ENCODE measurements at places on chromosomes 13 and 19.

GRCh38 chr13:110340812-110341444, 33.8 kb downstream of the COL4A2 start:
- H3K36me3 ChIP-seq: no peaks in the 10 kb centered on the region
- peaks cover 3% of the 10 kb centered on the region for H3K4me1 ChIP-seq
- DNase-seq: peak; percentile 34
- H3K27ac ChIP-seq: peak overlapping the region; percentile 89
- no peak overlapping the region for H3K4me3 ChIP-seq

- no peak overlapping the region for H3K27ac ChIP-seq
- H3K4me3 ChIP-seq: no peak overlapping the region
- DNase-seq: no peak
- H3K36me3 ChIP-seq: no peaks in the 10 kb centered on the region
- no peaks in the 10 kb centered on the region for H3K4me1 ChIP-seq
- no peaks in the 10 kb centered on the region for H3K27me3 ChIP-seq
Observed at GRCh38 chr13:51524829-51525566, 59.3 kb upstream of the WDFY2 start.

DNA sequence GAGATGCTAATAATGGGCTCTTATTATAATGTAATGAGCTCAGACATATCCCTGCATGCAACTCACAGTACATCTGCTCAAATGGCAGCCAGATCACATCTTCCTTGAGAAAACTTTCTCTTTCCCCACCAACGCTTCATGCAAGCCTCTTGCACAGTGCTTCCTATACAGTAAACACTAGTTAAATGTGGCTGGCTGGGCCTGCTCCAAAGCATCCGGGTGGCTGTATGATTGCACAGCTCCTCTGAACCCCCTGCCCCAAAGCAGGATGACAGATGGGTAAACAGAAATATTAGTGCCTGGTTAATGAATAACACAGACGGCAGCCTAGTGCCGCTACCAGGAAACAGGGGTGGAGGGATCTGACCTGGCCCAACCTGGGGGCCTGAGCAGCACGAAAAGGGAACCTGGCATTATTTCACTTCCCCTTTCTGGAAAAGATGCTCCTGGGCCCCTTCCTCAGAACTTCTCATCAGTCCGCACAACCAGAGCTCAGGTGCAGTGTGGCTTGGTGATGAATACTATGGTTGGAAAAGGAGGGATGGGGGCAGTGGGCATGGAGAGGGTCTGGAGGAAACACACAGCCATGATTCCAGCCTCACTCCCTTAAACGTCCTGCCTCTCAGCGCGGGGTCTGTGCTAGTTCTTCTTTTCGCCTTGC, 10.8 kb downstream of the FFAR2 start:
- H3K36me3 ChIP-seq: no peaks in the 10 kb centered on the region
- DNase-seq: no peak
- H3K4me3 ChIP-seq: no peak overlapping the region
- H3K27ac ChIP-seq: no peak overlapping the region

- peaks cover 42% of the 10 kb centered on the region for H3K4me1 ChIP-seq
- no peak overlapping the region for H3K4me3 ChIP-seq
- H3K36me3 ChIP-seq: no peaks in the 10 kb centered on the region
- DNase-seq: no peak
- H3K27me3 ChIP-seq: no peaks in the 10 kb centered on the region
- peak overlapping the region; percentile 31 for H3K27ac ChIP-seq
Observed at GRCh38 chr13:74288361-74288911, 154.2 kb upstream of the KLF12 start.

DNA sequence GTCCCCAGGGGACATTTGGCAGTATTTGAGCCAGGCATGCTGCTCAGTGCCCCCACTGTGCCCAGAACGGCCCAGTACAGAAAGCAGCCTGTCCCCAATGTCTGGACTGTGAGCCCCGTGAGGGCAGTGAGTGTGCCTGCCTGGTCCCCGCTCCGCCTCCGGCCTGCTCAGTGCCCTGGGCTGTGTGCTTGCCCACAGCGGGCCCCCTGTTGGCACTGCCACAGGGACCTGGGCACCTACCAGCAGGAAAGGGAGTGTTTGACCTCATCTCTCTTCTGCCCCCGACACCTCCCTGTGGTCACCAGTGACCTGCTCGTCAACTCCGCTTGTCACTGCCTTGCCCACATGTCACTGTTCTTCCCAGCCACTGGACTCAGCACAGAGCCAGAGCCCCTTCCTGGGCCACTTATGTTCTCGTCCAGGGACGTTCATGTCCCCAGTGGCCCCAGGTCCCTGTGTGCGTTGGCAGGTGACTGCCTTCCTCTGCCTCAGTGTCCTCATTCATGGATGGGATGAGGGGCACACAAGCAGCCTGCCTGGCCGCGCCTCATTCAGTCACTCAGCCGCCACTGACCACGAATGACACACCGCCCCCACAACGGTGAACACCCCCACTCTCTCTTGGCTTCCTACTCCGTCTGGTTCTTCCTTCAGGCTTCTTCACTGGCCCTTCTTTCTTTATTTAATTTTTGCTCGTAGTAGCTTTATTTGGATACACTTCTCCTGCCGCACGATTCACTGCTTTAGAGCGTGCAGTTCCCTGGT, 2.8 kb downstream of the FZR1 start:
- no peak overlapping the region for H3K27ac ChIP-seq
- no peak for DNase-seq
- no peaks in the 10 kb centered on the region for H3K27me3 ChIP-seq
- H3K36me3 ChIP-seq: no peaks in the 10 kb centered on the region

DNA sequence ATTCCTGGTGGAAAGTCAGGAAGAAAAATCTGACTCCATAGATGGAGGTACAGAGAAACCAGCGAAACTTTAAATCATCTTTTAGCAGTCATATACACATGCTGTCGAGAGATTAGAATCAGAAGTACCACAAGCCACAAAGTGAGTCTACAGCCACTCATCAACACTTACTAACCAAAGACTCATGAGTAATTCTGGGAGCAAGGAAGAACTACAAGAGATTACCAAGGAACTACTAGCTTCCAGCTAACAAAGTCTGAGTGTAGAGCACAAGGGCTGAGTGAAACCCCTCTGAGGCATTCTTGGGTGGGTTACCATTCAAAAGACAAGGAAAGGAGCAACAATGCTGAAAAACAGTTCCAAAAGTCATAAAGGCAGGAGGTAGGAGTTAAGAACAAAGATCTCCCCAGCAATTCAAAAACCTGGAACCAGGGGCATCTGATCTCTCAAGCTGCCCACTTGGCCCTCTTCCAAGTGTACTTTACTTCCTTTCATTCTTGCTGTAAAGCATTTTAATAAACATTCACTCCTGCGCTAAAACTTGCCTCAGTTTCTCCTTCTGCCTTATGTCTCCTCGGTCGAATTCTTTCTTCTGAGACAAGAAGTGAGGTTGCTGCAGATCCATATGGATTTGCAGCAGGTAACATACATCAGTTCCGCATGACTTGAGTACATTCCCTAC, 13.0 kb downstream of the RBM26 start:
- no peaks in the 10 kb centered on the region for H3K27me3 ChIP-seq
- H3K36me3 ChIP-seq: peaks cover 25% of the 10 kb centered on the region
- DNase-seq: no peak
- no peak overlapping the region for H3K4me3 ChIP-seq

GRCh38 chr19:18982669-18983068, 41.7 kb upstream of the HOMER3 start:
- no peak overlapping the region for H3K27ac ChIP-seq
- peaks cover 26% of the 10 kb centered on the region for H3K4me1 ChIP-seq
- no peaks in the 10 kb centered on the region for H3K36me3 ChIP-seq
- no peak overlapping the region for H3K4me3 ChIP-seq

DNA sequence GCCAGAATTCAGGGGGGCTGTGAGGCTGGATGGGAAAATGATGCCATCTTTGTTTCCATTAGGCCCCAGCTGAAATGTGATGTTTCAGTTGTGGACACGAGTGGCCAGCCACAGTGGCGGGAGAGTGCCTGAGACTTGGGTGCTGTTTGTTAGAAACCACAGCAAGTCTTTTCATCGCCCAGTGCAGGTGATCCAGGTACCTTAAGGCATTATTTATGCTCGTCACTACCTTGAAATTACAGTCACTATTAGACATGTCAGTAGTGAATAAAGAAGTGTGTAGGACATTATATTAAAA, 82.5 kb upstream of the TM9SF2 start:
- H3K4me1 ChIP-seq: no peaks in the 10 kb centered on the region
- no peaks in the 10 kb centered on the region for H3K36me3 ChIP-seq
- H3K27ac ChIP-seq: no peak overlapping the region
- H3K4me3 ChIP-seq: no peak overlapping the region
- DNase-seq: no peak

DNA sequence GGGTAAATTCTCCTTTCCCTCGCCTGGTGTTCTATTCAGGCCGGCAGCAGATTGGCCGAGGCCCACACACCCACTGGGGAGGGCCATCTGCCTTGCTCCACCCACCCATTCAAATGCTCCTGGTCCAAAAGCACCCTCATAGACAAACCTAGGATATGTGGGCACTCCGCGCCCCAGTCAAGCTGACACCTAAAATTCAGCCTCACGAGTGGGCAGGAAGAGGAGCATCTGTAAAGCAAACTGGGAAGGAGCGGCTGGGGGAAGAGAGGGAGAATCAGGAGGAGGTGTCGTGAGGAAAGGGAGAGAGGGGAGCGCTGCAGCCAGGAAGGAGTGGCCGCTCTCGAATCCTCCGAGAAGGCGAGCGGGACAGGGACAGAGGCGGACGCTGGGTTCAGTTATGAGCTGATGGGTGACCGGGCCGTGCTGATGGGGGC, 136.9 kb downstream of the USP12 start:
- no peak for DNase-seq
- no peaks in the 10 kb centered on the region for H3K4me1 ChIP-seq
- no peak overlapping the region for H3K27ac ChIP-seq
- no peaks in the 10 kb centered on the region for H3K36me3 ChIP-seq
- H3K27me3 ChIP-seq: no peaks in the 10 kb centered on the region

GRCh38 chr13:22286338-22286737, 615.5 kb downstream of the FGF9 start:
- H3K4me3 ChIP-seq: no peak overlapping the region
- no peaks in the 10 kb centered on the region for H3K27me3 ChIP-seq
- H3K4me1 ChIP-seq: no peaks in the 10 kb centered on the region
- no peak for DNase-seq

GRCh38 chr13:82688400-82688994, 1193.8 kb downstream of the SLITRK1 start:
- no peak overlapping the region for H3K27ac ChIP-seq
- peak overlapping the region; percentile 0 for H3K4me3 ChIP-seq
- no peaks in the 10 kb centered on the region for H3K27me3 ChIP-seq
- H3K4me1 ChIP-seq: peaks cover 6% of the 10 kb centered on the region

- DNase-seq: no peak
- no peak overlapping the region for H3K27ac ChIP-seq
- H3K4me1 ChIP-seq: peaks cover 11% of the 10 kb centered on the region
- no peaks in the 10 kb centered on the region for H3K36me3 ChIP-seq
Observed at GRCh38 chr13:20198781-20199180, 6.0 kb upstream of the GJB2 start.

- no peaks in the 10 kb centered on the region for H3K36me3 ChIP-seq
- peak; percentile 18 for DNase-seq
- no peak overlapping the region for H3K27ac ChIP-seq
Observed at GRCh38 chr13:77859450-77859849, 59.2 kb downstream of the EDNRB start.

DNA sequence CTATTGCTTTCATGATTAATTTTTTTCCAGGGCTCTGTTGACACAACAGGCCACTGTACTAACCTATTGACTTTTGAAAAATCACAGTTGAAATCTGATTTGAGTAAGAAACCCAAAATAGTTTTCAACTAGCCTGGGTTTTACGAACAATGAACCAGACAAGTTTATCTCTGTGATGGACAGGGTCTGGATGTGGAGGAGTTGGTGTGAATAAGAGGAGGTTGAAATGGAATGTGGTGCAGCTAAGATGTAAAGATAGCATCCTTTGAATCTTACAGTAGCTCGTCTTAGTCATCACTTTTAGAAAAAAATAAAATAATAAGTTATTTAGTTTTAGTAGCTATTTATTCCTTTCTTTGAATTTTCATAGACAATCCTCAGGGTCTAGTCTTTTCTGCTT, 8.3 kb upstream of the OXGR1 start:
- no peaks in the 10 kb centered on the region for H3K36me3 ChIP-seq
- H3K4me1 ChIP-seq: peaks cover 11% of the 10 kb centered on the region
- H3K27me3 ChIP-seq: no peaks in the 10 kb centered on the region
- no peak for DNase-seq
- no peak overlapping the region for H3K4me3 ChIP-seq
- no peak overlapping the region for H3K27ac ChIP-seq

GRCh38 chr19:7942981-7943443, 454 bp downstream of the TIMM44 start:
- DNase-seq: no peak
- H3K27ac ChIP-seq: peak overlapping the region; percentile 95
- no peaks in the 10 kb centered on the region for H3K27me3 ChIP-seq
- peaks cover 7% of the 10 kb centered on the region for H3K36me3 ChIP-seq

DNA sequence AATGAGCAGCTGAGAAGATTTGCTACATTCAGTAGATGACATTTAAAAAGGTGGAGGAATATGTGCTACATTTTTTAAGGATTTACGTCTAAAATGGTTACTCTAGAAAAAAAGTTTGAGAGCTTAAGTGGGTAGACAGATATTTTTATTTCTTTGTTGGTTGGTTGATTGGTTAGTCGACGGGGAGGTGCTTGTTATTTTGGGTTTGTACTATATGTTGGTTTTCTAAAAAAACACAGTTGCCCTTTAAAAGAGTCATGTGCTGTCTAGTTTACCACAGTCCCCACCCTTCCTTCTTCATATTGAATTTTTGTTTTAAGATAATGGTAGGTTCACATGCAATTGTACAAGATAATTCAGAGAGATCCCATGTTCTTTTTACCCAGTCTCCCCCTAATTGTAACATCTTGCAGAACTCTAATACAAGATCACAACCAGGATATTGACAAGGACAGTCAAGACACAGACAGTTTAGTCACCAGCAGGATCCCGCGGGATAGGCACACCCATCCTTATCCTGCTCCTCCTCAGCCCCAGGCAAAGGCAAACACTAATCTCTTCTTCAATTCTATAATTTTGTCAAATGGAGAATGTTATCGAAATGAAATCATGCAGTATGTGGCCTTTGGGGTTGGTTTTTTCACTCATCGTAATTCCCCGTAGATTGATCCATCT, 171.4 kb downstream of the FOXO1 start:
- no peaks in the 10 kb centered on the region for H3K27me3 ChIP-seq
- H3K27ac ChIP-seq: no peak overlapping the region
- no peak for DNase-seq
- H3K36me3 ChIP-seq: no peaks in the 10 kb centered on the region

DNA sequence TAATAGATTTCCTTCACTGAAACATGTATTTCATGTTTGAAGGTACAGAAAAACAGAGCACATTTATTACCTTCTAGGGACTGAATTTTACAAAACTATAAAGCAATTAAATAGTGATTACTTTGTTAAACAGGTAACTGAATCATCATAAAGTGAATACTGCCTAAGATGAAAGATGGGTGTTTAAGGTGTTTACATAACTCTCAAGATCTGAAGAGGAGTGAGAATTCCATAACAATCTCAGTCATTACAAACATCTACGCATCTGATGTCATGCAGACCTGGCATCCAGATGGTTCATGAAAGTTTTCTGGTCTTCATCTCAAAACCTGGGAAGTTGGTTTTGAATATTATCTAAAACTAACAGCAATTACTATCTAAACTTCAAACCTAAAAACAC, 80.4 kb downstream of the MIPEP start:
- no peaks in the 10 kb centered on the region for H3K4me1 ChIP-seq
- DNase-seq: no peak
- no peak overlapping the region for H3K4me3 ChIP-seq
- no peaks in the 10 kb centered on the region for H3K36me3 ChIP-seq

- no peaks in the 10 kb centered on the region for H3K27me3 ChIP-seq
- no peak for DNase-seq
- peaks cover 5% of the 10 kb centered on the region for H3K4me1 ChIP-seq
Observed at GRCh38 chr13:72514146-72514545, 213.3 kb downstream of the MZT1 start.
